ENCODE measurements at places on chromosomes 2 and 18.

- DNase-seq: no peak
These were observed 74.1 kb downstream of the VAPA start for GRCh38 chr18:9987931-9988330.

GRCh38 chr2:240450532-240451107 is 15.2 kb downstream of the GPC1 start:
- no peak for DNase-seq

- DNase-seq: no peak
These were observed 92.1 kb upstream of the HS6ST1 start for GRCh38 chr2:128410758-128411215.

GRCh38 chr2:149666809-149667320 is 79.3 kb upstream of the MMADHC start:
- no peak for DNase-seq

DNA sequence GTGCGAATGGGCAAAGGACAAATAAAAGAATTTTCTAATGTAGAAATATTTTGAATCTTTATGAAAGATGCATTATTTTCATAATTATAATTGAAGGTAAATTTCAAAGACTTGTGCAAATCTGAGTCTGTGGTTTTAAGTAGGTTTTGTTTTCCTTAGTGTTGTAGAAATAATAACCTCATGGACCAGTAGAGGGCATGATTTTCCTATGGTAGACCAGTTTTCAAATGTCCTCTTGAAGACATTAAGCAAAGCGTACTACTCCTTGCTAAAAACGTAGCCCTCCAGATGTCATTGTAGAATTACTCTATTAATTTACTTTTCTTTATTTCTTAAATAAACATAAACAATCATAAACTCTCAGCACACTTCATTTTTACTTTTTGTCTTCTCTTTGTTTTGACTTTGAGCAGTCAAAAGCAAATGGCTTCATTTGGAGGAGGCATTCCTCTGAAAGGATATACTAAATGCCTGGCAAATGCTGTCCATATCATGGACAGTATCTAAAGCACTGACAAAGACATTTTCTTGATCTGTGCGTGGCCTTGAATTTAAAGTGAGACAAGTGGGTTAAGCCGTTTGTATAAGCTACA is 85.8 kb upstream of the FAM237A start:
- DNase-seq: peak; percentile 31

DNA sequence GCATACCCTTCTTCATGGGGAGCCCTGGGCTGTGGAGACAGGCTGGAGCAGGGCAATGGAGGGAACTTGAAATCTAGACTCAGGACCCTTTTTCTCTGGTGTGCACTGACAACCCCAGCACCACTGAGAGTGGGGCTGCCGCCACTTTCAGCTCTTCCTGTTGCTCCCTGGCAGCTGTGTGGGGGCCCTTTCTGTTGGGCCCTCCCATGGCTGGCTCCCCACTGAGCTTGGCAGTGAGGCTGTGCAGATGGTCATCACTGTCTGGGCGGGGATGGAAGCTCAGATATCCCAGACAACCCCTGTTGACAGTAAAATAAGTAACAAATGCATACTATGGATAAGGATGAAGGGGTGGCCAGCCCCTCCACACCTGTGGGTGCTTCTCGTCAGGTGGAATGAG is 6.7 kb downstream of the MYO7B start:
- DNase-seq: no peak

DNA sequence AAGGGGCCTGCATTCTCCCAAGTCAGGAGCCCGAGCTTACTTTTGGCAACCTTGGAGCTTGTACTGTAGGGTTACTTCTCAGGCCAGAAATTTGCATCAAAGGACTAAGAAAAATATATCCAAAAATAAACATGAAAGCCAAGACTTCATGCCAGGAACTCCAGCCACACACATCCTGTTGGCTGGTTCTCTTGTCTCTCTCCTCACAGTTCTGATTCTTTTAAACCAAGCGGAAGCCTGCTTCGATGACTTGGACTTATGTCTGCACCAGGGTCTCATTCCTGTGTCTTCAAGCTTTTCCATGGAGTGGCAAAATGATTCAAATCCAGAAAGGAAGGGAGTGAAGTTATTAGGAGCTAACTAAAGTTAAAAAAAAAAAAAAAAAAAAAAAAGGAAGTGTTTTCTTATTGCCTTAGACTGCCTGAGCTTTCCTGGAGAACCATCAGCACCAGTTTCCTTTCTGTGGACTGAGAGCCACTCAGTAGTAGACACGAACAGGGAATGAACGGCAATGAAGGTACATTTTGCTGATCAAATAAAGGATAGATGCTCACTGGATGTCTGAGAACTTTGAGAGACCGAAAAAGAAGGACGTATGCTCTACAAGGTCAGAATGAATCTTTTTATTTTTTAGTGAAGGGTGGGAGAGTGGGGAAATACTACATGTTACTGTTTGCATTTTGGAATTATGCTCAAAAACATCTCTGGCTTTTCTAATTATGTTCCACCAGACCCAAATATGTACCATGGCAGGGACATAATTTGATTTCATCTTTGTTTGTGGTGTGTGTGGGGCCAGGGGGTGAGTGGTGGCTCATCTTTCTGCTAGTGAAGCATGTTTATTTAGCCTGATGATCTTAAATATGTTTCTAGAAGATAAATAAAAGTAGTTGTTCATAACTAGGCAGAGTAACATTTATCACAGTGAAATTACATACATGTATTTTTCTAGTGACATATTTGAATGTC is 86.0 kb downstream of the RAPGEF4 start:
- DNase-seq: no peak

- DNase-seq: no peak
These were observed 46.0 kb downstream of the PTGR3 start for GRCh38 chr18:75162978-75163377.

- DNase-seq: no peak
These were observed 6.7 kb downstream of the UXS1 start for GRCh38 chr2:106187273-106187891.

DNA sequence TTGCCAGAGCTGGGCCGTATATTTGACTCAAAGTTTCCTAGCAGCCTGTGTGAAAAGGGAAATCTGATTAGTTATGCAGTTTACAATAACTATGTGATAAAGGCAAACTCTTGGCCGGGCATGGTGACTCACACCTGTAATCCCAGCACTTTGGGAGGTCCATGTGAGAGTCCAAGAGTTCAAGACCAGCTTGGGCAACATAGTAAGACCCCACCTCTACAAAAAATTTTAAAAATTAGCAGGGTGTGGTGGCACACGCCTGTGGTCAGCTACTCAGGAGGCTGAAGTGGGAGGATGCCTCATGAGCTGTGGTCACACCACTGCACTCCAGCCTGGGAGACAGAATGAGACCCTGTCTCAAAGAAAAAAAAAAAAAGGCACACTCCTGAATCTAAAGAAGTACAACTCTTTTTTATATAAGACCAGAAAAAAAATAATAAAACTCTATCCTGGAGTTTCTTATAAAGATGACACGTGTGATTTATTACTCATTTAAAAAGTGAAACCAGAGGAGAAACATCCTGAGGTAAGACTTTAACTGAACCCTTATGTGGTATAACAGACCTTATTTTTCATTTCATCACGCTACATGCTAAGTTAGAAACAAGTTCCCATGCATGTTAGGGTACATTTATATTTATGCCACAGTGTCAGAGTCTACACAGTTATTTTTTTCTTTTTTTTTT is 32.6 kb upstream of the KCMF1 start:
- no peak for DNase-seq

DNA sequence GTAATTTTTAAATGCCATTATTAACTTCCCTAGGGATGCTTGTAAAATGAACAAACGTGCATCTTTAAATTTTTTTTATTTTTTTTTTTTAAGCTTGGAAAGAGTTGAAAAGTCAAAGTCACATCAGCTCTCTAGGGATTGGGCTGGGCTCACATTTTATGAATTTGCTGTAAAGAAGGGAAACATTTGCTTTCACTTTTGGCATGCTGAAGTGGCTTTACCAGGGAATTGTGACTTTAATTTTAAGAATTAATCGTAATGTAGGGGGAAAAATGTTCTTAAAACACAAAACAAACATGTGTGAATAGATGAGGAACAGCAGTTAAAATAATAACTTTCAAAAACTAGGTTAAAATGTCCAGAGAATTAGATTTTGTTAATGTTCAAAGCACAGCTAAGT is 123.0 kb downstream of the AGAP1 start:
- no peak for DNase-seq

DNA sequence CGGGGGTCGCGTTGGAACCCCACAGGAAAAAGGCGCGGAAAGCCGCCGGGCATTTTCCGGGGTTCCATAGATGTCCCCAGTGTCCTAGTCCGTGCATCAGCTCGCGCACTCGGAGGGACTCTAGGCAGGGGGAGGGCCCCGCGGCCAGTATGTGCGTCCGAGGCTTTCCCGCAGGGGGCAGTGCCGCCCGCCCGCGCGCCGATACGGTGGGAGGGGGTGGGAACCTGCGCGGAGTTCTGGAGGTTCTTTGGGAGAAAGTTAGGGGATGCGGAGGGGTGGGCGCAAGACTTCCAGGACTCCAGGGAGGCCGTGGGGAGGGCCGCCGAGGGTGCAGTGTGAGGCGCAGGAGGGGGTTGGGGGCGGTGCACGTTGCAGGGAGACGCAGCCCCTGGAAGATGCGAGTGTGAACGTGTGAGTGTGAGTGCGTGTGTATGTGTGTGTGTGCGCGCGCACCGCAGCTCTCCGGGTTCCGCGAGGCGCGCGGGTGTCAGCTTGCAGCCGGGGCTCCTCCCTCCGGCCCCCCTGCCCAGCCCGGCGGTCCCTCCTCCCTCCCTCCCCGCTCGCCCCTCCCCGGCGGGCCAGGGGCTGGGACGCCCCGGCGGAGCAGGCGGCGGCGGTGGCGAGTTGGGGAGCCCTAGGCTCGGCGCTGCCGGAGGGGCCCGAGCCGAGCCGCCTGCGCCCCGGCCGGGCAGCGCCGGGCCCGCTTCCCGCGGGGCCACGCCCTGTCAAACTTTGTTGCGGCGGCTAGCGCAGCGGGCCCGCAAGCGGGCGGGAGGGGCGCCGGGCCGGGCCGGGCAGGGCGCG is at the start of gene TCF7L1:
Gene TCF7L1 (plus strand): TSS at position 559 of the 804 bp plus-strand sequence. CDS start 293 bp downstream, outside the sequence.
- DNase-seq: peak; percentile 91

DNA sequence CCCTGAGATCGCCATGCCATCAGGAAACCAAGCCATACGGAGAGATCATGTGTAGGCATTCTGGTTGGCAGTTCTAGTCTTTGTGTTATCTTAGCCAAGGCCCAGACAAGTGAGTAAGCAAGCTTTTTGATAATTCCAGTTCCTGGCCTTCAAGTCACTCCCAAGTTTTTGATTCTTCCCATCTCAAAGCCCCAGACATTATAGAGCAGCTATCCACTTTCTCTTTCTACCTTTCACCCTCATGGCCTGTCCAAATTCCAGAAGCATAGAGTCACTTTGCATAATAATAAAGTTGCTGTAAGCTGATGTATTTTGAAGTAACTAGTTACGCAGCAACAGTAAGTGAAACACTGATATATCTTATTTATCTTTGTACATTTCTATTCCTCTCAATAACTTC is 26.8 kb upstream of the IL1RL1 start:
- DNase-seq: no peak

- no peak for DNase-seq
These were observed 53.4 kb downstream of the THADA start for GRCh38 chr2:43542285-43542933.

DNA sequence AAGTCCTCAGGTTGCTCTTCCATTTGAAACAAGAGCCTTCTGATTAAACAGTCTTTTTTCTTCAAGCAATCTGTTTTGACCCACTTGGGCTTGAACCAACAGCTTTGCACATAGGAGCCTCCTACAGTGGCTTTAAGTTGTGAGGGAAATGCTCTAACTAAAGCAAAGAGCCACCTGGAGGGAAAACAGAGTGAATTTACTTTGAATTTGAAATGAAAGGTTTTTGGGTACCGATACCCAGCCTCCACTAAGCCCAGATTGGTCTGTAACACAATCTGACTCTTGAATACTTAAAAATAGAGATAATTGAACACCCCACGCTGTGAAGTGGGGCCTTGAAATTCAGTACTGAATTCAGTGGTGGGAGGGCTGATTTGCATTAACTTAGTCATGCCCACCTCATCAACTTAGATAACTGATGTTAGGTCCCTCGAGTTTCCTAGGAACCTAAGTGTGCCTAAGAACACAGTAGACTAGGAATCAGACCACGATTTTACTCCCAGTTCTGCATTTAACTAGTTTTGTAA is 56.3 kb upstream of the ACVR1C start:
- DNase-seq: no peak

- no peak for DNase-seq
These were observed 67.3 kb downstream of the PARD6G start for GRCh38 chr18:80179857-80180558.

DNA sequence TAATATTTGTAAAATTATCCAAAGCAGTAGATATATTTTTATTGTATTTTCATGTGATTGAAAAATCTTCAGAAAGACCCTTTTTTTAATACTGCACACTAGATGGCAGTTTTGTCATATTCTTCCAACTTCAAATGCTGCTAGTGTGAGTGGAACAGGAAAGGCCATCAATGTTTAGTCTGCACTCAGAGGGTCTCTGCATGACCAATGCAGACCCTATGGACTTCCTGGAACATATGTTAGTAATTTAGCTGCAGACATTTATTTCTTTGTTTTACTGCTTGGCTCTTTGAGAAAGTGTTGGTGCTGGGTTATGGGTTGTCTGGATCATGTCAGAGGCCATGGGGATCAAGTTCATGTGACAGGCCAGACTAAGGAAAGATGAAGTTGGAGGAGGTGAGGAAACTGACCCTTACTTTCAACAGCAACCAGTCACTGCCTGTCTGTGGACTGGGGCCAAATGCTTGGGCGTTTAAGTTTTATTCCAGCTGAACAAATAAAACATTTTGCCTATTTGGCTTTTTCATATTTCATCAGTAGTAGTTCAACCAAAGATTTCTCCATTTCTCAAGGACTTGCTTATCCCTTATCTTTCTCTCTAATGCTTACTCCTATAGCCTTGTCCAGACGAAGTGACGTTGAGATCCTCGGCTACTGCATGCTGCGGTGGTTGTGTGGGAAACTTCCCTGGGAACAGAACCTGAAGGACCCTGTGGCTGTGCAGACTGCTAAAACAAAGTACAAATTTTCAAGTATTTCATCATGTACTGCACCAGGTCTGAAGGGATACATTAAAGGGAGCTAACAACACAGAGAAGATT is 84.8 kb downstream of the VRK2 start:
- DNase-seq: no peak

- no peak for DNase-seq
These were observed 66.5 kb downstream of the RAB10 start for GRCh38 chr2:26100384-26100783.

DNA sequence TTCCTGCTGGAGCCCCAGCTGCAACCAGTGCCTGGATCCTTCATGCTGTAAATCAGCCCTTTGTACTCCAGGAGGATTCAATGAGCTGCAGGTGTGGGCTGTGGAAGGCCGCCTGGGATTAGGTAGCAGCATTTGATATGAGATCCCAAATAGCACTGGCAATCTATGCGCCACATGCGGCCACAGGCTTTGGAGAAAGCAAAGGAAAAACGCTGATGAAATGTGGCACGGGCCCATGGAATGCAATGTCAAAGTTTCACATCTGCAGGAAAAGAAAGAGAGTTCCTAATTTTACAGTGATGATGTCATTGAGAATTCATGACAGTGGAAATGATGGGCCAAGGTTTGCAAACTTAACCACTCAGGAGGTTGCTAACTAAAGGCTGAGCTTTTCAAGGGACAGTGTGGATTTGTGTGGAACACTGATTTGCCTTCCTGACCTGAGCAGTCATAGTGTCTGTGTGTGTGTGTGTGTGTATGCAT is 216.4 kb upstream of the OSR1 start:
- peak; percentile 4 for DNase-seq

- no peak for DNase-seq
These were observed 8.2 kb downstream of the FBXO11 start for GRCh38 chr2:47897883-47898731.

GRCh38 chr2:88765154-88765888 is 73.8 kb downstream of the RPIA start:
- peak; percentile 30 for DNase-seq

GRCh38 chr2:136297994-136298393 is 180.0 kb upstream of the CXCR4 start:
- no peak for DNase-seq

Measured in neuronal stem cell (in vitro differentiated cells).